ENCODE measurements at places on chromosomes 5 and 9.
A peak's percentile ranks its signal among the peaks of the same experiment; 100 is the strongest.

DNA sequence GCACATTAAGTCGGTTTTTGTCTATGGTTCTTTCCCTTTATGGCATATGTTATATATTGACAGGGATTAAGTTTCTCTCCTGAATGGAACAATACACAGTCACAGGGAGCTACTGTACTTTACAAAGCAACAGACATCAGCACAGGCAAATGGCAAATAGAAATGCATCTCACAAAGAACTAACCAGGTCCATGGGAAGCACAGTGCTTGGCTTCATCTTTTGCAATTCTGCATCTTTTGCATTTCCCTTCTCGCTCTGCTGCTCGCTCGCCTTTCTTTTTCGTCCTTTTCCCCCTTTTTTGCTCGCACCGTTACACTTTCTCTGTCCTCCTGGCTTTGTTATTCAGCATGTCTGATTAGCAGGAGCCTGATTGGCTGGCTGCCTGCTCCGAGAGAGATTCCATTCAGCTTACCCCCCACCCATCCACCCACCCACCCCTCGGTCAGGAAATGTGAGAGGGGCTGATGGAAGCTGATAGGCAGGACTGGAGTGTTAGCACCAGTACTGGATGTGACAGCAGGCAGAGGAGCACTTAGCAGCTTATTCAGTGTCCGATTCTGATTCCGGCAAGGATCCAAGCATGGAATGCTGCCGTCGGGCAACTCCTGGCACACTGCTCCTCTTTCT is at the start of gene ADAMTSL1:
Gene ADAMTSL1, plus strand, starts transcription at position 502 of the 628 bp plus-strand sequence. Its CDS starts 80 bp downstream, at position 582.
- DNase-seq = no peak

DNA sequence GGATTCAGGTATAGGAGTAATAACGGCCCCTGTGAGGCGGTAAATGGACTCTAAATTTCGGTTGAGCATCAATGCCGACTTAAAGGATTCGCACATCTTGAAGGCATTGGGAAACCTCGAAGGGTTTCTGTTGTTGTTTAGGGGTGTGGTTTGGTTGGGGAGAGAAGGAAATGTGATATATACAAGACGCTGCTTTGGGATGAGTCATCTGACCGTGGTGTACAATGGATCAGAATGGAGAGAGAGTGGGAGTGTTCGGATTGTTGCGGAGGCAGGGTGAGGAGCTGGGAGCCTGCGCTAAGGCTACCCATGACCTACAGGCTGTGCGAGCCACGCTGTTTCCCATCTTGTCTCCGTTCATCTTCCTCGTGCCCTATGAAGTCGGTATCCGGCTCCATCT is 60.4 kb upstream of the ERCC6L2 start:
- DNase-seq = no peak

- no peak for DNase-seq
Observed at GRCh38 chr5:181133610-181134231, 2.8 kb upstream of the OR2V1 start.

- peak; percentile 80 for DNase-seq
Observed at GRCh38 chr5:66171349-66172344, 27.5 kb downstream of the SREK1 start.

DNA sequence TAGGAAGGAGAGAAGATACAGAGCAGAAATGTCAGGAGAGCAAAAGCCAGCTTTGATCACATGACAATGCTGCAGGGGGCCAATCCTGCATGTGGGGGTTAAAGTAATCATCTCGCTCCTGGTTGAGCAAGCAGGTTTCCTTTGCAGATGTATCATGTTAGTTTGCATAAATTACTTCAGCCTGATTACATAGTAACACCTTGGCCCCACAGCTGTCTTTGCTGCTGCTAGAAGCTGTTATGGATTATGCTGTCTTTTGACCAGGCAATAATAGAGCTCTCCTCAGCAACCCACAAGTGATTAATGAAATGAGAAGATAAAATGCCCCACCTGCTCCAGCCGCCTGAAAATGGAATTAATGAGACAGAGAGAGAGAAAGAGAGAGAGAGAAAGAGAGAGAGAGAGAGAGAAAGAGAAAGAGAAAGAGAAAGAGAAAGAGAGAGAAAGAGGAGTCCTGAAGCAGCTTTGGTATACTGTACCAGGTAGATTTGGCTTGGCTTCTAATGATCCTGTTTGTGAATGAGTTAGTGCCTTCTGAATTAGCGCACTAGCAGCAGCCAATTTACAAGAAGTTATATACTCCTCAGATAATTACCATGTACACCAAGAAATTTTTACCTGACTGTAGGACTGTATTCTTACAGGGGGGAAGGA is 174.3 kb upstream of the RORB start:
- DNase-seq = no peak

DNA sequence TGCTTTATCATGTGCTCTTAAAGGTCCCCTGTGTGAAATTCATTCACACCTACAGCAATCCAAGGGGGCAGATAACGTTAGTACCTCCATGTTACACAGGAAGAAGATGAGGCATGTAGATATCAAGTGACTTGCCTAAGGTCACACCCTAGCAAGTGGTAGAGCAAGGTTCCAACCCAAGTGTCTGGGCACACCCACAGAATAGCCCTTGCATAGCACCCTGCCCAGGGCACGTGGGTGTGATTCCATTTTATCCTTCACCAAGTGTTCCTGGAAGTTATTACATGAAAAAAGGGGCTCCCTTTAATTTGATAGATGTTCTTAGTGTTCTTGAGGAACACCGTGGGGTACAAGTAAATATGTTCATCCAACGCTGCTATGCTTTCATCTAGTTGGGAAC is 4.9 kb downstream of the TMEM171 start:
- no peak for DNase-seq

DNA sequence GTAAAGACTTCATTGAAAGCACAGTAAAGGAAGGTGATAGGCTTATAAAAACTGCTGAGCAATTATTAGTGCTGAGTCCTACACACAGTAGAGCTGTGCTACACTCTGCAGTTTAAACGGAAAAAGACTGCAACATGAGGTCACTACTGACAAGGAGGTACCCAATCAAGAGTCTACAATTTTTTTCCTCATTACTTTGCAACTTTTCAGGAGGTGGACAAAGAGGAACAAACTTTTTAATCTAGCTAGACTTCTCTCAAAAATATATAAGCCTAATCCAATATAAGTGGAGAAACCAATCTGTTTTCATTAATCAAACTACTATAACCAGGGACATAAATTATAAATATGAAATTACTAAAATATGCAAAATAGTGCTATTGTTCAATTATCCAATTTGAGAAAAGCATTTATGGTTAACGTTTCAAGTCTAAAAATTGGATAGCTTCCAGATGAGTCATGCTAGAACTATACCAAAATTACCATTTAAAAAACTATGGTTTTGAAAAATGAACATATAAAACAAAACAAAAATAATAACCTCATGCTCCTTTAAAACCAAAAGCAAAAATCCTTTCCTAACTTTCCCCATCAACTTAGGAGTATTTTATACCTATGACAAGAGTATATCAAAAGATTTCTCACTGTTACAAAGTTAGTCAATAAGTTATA is 37.7 kb downstream of the FAM13B start:
- no peak for DNase-seq

DNA sequence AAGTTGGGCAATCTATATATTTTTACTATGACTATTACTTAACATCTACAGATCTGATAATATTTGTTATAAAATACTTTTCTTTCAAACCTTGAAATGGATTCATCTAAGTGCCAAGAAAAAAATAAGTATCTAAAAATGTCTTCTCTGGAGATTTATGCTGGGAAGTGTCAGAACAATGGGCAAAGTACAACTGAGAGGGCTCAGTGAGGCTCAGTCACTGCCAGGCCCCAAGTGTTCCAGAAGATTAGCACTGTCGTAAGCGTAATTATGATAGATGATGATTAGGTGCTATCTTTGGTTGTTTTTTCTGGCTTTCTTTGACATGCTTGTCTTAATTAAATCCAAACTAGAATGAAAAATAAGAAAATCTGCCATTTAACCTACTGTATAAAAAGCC is 72.2 kb upstream of the ADAMTS19 start:
- DNase-seq = no peak

DNA sequence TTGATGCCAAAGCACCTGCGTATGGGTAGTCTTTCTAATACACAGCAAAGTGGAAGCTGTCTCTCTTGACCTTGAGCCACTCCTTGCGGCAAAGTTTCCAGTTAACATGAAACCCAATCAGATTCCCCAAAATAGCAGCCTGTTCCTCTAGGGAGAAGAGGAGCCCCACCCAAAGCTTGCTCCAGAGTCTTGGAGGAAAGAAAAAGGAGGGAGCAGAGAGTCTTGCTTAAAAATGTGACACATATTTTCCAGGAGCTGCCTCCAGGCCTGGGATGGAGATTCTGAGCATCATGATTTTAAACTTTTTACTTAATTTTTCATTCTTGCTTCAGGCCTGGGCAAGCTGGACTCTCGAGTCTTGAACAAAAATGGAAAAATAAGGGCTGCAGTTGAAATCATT is 223.5 kb upstream of the TNC start:
- no peak for DNase-seq

Measured in CD4-positive, alpha-beta T cell treated with Interleukin-2 at 100 ng/mL for 4 hours (primary cell).